ENCODE measurements at places on chromosomes 3 and 15.

GRCh38 chr3:52188556-52188955 lies 9.4 kb upstream of the ALAS1 start:
- DNase-seq: no peak

GRCh38 chr3:162022911-162023310 lies 526.3 kb downstream of the OTOL1 start:
- DNase-seq: no peak

GRCh38 chr3:127254730-127255129 lies 33.1 kb downstream of the PRR20G start:
- peak; percentile 7 for DNase-seq

- peak; percentile 40 for DNase-seq
These were observed 5.8 kb downstream of the MAP2K5 start for GRCh38 chr15:67548236-67548852.

- DNase-seq: no peak
These were observed 549.5 kb downstream of the NTRK3 start for GRCh38 chr15:87707071-87707470.

DNA sequence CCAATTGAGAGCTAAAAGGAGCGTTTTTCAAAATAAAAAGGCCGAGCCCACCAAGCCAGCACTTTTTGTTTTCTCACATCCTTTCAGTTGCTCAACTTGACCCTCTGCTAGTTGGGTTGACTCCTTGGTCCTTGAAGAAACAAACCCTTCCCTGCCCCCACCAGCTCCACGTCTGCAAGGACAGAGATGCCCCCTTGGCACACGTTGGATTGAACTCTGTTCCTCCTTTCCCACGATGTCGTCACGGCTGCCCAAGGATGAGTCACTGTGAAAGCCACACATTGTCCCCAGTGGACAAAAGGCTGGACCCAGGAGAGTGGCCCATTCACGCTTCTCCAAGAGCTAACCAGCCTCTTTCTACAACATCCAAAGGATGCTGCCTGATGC lies 43.0 kb upstream of the SPATA12 start:
- DNase-seq: peak; percentile 61

- DNase-seq: peak; percentile 73
These were observed 612 bp upstream of the TBL1XR1 start for GRCh38 chr3:177197727-177198460.

- DNase-seq: no peak
These were observed 113.4 kb upstream of the BCL6 start for GRCh38 chr3:187858711-187859110.

- peak; percentile 38 for DNase-seq
These were observed 14.4 kb downstream of the SNAPC5 start for GRCh38 chr15:66483131-66483566.

DNA sequence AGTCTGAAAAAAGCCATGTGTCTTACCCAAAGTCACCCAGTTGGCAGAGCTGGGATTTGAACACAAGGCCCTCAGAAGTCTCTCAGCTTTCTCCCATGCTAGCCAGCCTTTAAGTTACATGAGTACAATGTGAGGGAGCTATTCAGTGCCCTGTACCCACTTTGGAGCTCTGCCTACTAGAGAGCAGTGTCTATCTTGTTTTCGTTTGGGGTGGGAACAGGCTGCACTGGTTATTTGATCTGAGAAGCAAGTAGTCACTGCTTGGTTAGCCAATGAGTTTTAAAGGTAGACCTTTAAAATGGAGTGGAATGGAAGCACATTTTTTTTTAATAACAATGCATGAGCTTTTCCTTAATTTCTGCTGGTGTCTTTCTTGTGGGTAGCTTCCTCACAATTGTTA lies 231.1 kb upstream of the BHLHE40 start:
- DNase-seq: no peak

Measured in Daoy (cell line).